ENCODE measurements at places on chromosomes 3 and 15.

- no peak for DNase-seq
Observed at GRCh38 chr3:20450611-20451010, 264.6 kb upstream of the SGO1 start.

GRCh38 chr15:53129121-53129904 is 339.2 kb upstream of the ONECUT1 start:
- no peak for DNase-seq

DNA sequence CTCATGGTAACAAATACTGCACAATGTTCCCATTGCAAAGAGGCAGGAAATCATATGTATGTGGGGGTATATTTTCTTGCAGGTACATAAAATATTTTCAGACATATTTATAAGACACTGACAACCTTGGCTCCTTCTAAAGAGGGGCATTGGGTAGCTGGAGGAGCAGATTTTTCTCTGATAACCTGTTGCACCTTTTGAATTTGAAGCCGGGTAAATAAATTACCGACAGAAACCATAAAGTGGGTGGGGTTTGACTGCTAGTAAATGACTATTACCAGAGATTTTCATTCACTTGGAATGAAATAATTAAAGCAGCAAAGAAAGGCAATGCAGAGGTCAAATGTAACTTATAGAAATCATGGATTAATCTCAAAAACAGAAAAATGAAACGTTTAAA is 19.2 kb downstream of the LHFPL4 start:
- no peak for DNase-seq

GRCh38 chr3:38128303-38128655 is 8.6 kb downstream of the ACAA1 start:
- no peak for DNase-seq

- DNase-seq: no peak
Observed at GRCh38 chr3:178671791-178672190, 135.6 kb downstream of the KCNMB2 start.

DNA sequence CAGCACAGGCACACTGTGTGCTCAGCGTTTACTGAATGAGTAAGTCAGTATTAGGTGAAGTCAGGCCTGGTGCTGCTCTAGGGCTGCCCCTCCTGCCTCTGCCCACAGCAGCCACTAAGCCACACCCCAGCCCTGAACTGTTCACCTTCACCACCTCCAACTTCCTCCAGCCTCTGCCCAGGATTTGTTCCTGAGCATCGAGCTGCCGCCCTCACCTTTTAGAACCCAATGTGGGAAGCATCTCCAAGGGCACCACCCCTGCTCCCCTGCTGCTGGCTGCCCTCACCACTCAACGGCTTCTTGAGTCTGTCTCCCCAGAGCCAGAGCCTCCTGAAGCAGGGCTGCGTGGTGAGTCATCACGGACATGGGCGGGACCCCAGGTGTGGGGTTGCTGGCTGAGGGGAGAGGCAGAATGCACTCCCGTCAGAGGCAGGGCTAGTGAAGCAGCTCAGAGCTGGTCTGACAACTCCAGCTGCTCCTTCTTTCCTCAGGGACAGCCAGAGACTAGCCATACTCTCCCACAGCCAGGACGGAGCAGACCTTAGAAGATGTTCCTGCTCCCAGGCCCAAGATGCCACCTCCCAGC is 5.8 kb downstream of the HYAL2 start:
- DNase-seq: no peak

DNA sequence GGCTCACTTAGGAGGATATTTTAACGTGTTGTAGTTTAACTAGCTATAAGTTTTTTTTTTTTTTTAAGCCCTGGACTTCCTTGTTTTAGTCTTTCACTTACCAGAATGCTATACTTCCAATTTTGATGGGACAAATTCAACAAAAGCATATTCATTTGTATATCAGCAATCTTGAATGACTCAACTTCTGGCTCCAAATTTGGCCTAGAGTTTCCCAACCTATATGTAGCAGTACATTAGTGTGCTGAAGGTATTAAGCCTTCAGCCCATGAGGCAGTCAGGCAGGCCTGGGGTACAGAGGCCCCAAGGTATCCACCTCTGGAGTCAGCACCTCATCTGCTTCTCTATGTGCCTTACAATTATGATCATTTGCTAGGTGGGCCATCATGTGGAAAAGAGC is 5.9 kb downstream of the PBRM1 start:
- no peak for DNase-seq

GRCh38 chr3:23748398-23749110 is 57.2 kb upstream of the UBE2E1 start:
- no peak for DNase-seq

- DNase-seq: no peak
Observed at GRCh38 chr3:152466784-152467183, 198.1 kb downstream of the MBNL1 start.

GRCh38 chr15:46079046-46079445 is 444.2 kb downstream of the SQOR start:
- DNase-seq: no peak
